Activated CD4-positive, alpha-beta T cell treated with anti-CD3 and anti-CD28 coated beads, Interleukin-2, amount 50 U/mL, for 16 hours (primary cell): ENCODE measurements at places on chromosomes 3 and 15.

- peak; percentile 37 for DNase-seq
Observed at GRCh38 chr15:79981831-79982455, 10.9 kb upstream of the BCL2A1 start.

- peak; percentile 18 for DNase-seq
Observed at GRCh38 chr3:66138336-66139313, 82.2 kb upstream of the SLC25A26 start.

DNA sequence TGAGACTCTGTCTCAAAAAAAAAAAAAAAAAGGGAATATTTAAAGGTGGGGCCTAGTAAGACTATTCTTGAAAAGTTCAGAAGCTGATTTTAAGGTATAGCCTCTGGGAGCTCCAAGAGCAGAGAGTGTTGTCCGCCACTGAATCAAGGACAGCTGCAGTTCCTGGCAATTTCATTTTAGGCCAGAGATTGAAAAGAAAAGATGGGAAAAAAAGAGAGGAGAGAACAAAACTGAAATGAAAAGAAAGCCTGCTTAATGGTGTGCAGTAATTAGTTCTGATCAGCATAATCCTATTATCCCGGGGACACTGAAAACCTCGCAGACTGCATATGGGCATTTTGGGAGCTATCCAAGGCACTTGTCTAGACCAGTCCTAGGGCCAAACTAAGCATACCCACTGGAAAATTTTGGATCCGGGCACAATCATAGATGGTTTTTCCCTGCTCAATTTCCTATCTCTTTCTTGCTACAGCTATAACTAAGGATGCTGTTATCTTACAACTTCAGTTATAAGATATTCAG is 43.2 kb downstream of the EHHADH start:
- no peak for DNase-seq

GRCh38 chr3:37041546-37042195 is 48.4 kb downstream of the MLH1 start:
- no peak for DNase-seq

- DNase-seq = no peak
Observed at GRCh38 chr15:58437531-58438105, 5.8 kb downstream of the LIPC start.

DNA sequence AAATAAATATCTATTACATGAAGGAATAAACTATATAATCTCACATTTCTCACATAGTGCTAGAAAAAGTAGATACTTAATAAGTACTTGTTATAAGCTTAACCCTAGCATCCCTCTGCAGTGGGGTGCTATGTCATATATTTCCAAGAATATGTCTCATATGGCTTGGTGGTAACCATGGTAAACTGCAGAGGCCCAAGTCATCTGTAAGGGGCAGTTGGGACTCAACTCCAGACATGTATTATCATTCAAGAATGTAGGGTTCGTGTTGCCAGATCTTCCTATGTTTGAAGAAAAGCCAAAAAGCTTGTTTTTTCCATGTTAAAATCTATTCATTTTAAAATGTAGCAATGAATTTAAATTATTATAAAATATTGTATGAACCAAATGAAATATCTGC is 46.2 kb downstream of the ZNF385D start:
- no peak for DNase-seq

DNA sequence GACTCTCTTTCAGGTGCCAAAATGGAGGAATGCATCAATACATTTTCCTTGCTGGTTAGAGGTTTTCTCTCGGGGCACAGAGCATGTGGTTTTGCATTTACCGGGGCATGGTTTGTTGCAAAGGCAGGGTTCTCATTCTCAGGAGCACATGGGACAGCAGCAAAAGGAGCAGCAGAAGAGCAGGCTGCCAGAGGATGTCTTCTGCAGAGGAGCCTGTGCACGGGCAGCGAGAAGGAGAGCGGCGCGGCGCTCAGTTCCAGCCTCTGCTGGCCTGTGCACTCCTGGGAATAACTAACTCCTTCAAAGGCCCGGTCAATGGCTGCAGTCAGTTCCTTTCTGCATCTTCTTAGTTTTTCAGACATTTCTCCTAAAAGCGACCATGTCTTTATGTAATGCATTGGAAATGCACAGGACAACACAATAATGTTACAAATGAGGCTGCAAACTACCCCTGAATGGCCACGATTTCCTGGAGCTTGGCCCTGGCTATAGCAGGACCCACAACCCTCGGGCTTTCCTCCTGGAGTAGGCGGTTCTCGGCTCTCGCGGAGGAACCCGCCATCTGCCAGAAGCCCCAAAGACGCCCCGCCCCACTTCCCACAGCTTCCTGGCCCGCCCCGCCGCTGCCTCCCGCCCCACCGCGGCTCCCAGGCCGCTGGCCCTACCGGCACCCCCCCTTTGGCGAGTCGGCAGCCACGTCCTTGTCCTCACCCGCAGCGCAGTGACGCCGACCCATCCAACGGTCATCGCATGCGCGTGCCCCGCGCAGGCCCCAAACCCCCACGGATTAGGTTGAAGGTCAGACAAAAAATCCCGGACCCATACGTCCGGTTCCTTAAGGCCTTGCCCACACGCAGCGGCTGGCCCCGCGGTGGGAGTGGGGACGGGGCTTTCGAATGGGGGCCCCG is at the start of gene C3orf62:
Gene C3orf62 (minus strand): TSS at position 758 of the 908 bp plus-strand sequence. CDS start 360 bp downstream, at position 398.
- DNase-seq = peak; percentile 84

- DNase-seq = no peak
Observed at GRCh38 chr15:48330105-48330785, 984 bp upstream of the DUT start.

GRCh38 chr15:71011503-71012155 is 103.6 kb upstream of the THSD4 start:
- no peak for DNase-seq

- no peak for DNase-seq
Observed at GRCh38 chr15:51931638-51932037, 39.9 kb downstream of the LEO1 start.

DNA sequence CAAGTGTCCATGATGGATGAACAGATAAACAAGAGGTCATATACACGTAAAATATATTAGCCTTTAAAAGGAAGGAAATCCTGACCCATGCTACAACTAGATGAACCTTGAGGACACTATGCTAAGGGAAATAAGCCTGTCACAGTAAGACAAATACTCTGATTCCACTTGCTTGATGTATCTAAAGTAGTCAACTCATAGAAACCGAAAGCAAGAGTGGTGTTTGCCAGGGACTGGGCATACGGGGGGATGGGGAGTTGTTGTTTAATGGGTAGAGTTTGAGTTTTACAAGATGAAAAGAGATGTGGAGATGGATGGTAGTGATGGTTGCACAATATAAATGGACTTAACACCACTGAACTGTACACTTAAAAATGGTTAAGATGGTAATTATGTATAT is 65.4 kb downstream of the C3orf70 start:
- no peak for DNase-seq

GRCh38 chr3:53109190-53109589 is 21.0 kb downstream of the RFT1 start:
- DNase-seq = peak; percentile 78

DNA sequence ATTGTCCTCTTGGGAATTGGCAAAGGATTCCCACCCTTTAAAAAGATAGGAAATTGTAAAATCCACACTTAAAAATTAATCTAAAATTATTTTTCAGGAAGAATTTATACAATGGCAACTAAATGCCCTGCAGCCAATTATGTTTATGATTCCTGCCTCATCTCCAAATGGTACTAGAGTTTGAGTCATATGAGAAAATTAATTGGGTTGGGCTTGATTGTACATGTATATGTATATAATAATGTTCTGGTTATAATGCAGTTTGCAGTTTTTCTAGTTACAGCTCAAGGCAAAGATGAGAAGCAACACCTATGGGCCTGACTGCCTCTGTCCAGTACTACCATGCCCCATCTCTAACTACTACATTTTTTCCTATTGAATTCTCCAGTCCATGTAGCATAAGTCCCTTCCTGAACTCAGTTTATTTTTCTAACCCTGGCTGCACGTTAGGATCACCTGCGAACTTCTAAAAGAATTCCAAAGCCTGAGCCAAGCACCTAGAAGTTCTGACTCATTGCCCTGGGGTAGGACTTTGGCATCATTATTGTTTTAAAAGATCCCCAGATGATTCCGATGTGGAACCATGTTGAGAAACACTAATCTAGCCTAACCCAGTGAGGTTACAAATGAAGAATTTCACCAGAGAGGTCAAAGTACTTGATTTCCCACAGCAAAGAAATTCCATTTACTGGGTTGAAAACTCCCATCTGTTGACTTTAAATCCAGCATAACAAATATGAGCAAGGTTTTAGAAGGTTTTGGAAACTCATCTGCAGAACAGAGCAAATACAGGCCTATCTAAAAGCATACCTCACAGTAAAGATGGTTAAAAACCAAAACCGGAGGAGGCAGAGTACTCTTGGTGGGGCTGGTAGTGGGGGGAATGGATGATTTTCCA is 19.4 kb downstream of the TGFBR2 start:
- DNase-seq = no peak

DNA sequence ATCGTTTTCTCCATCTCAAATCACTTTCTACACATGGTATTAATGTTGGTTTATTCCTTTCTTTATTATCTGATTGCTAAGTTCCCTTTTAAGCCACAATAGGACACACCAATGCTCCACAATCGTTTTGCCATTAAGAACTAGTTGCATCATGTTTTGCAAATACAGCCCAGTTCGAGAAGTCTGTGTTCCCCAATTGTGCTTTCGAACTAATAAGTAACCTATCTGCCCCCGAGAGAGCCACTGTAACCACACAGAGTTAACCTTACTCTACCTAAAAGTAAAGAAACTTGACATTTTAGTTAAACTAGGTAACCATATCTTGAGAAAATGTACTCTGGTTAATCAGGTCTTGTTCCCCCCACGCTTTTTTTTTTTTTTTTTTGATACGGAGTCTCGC is 39.1 kb downstream of the MAGI1 start:
- no peak for DNase-seq

DNA sequence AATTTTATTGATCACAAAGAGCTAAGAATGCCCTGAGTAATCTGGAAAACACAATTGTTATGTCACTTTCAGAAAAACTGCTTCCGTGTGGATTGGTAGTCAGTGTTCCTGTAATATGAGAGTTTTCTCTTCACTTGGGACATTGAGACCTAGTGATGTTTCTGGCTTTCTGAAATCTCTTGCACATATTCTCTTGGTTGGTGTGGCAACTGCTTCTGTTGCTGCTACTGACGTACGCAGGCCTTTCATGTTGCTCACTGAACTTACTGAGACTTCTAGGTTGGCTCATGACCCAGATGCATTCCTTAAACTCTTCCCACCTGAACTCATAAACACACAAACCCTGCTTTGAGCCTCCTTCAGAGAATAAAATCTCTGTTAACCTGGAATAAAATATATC is 175.0 kb upstream of the PFN2 start:
- no peak for DNase-seq

GRCh38 chr3:146142757-146143156 is 18.2 kb downstream of the PLOD2 start:
- DNase-seq = no peak

DNA sequence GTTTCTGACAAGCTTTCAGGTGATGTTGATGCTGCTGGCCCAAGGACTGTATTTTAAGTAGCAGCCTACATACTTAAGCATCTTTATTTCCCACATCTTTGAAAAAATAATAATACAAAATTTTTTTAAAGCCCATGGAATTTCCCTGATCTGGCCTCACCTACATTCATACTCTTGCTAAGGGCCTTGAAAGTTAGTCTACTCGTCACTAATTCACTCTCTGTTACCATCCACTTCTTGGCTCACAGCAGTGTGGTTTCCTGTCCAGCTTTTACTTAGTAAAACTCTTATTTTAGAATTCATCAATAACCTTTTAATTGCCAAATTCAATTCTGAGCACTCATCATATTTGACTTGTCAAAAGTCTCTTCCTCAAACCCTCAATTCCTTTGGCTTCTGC is 59.3 kb upstream of the CRTC3 start:
- no peak for DNase-seq

DNA sequence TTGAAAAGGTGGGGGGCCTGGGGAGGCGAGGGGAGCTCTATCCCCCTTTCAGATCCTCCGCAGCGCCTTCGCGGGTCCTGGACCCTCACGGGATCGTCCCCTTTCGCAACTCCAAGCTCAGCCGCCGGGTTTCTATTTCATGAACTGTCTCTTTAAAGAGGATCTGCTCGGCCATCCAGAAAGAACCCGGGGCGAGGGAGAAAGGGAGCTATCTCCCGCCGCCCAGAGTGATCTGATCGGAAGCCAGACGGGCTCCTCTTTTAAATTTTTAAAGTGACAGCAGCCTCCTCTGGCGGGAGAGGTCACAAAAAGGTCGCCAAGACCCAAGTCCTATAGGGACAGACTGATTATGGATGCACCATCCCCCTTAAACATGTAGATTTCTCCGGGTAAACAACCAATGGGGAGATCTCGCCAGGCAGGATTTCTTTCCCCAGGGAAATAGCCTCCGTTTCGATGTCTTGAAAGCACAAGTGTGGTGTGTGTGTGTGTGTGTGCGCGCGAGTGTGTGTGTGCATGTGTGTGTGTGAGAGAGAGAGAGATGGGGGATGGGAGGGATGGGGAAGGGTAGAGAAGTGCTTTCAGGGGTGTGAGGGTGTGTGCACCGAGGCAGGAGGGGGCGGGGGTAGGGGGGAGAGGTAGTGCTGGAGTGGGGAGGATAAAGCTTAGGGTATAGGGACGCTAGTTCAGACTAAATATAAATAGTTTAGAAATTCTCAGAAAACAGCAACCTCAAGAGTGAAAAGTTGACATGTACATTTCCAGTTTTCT is 516.1 kb downstream of the MECOM start:
- peak; percentile 2 for DNase-seq
